PC-3 (cell line): ENCODE measurements at places on chromosomes 16 and 17.

DNA sequence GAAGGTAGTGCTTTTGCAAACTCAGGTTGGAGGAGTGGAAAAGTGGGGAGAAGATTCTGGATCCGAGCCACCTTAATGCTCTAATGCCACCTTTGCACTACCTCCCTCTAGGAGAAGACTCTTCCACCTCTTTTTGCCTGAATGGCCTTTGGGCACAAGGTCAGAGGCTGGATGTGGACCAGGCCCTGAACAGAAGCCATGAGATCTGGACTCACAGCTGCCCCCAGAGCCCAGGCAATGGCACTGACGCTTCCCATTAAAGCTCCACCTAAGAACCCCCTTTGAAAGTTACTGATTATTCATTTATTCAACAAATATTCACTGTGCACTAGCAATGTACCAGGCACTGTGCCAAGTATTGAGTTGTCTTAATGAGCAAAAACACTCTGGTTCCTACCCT lies 3.2 kb downstream of the SHBG start:
- DNase-seq = no peak

DNA sequence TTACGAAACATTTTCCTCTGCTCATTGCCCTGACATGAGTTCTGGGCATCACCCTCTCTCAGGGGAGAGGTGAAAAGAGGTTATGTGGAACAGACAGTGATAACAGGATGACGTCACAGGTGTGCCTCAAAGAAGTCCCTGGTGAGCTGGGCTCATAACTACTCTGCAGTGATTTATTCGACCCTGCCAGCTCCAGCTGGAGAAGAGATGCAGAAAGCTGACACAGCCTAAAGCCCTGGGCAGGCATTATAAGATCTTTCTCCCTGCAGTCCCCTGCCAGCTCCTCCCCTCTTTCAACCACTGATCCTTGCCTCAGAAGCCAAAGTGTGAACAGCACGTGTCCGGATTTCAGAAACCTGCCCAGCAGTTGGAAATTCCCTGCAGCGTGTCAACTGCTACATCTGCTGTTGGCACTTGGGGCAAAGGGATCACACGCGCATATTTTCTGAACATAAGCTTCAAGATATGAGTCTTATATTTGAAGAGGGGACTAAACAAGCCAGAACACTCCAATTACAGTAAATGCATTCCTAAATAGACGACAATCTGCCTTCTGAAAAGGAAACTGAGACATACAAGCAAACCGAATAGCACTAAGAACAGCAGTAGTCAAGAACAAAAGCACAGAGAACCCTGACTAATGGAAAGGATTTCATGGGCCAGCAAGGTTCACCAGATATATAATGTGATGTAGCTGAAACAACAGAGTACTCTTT lies 80.5 kb downstream of the SMG6 start:
- no peak for DNase-seq

DNA sequence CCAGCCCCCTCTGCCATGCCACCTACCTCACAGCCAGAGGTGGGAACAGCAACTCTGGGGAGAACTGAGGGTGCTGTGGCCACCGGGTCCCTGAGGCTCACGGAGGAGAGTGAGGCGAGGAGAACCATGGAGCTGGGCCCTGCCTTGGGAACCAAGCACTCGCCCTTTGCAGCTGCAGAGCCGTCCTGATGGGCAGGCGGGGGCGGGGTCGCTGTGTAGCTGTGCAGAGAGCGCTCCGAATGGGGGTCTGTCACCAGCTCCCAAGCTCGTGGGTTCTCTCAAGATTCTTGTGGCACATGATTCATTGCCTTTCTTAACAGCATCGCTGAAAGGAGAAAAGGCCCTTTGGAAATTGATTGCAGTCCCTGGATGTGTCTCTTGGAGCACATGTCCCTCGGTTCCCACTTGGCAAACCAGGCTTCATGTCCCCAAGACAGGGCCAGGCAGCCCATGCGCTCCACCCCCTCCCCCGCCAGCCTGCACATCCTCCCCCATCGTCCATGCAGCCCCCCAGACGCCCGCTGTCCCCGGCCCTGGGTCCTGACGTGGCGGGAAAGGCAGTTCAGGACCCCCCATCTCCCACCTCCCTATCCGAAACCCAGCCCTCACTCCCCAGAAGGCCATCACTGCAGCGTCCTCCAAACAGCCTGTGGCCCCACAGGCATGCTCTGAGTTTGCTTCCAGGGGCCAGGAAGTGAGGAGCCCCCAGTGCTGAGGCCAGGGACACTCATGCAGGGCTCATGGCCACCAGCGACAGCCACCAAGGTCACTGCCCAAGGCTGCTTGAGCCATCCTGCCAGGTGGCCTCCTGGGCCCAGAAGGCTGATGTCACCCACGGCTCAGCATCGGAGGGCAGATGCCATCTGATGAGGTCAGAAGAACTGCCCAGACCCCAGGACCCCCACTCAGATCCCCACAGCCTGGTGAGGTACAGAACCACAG lies 20.6 kb upstream of the CHMP6 start:
- DNase-seq = no peak

GRCh38 chr16:534856-535445 lies 7.4 kb downstream of the CAPN15 start:
- DNase-seq = no peak

- no peak for DNase-seq
These were observed 67.4 kb downstream of the MYO18A start for GRCh38 chr17:29112771-29113295.
